ENCODE measurements at places on chromosomes 5 and 9.

- DNase-seq: no peak
Observed at GRCh38 chr9:137308057-137308619, 6.1 kb upstream of the NRARP start.

- DNase-seq: no peak
Observed at GRCh38 chr5:140794595-140795258, at the start of gene PCDHA2. PCDHA2 (plus strand) TSS chr5:140794852.

DNA sequence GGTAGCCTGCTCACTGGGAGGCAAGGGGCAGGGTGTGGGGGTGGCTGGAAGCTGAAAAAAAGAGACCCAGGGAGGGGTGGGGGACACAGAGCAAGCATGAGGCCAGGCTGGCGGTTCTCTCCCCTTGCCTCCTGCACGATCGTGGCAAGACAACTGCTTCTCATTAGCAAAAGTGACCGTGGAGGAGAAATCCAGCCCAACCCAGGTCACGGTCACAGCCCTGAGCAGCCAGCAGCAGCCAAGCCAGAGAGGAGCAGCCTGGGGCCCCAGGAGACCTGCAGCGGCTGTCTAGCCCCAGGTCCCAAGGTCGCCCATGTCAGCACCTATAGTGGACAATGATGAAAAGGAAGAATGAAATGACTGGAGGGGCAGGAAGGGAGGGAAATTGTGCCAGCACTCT is 89.1 kb downstream of the NRG2 start:
- DNase-seq: no peak

DNA sequence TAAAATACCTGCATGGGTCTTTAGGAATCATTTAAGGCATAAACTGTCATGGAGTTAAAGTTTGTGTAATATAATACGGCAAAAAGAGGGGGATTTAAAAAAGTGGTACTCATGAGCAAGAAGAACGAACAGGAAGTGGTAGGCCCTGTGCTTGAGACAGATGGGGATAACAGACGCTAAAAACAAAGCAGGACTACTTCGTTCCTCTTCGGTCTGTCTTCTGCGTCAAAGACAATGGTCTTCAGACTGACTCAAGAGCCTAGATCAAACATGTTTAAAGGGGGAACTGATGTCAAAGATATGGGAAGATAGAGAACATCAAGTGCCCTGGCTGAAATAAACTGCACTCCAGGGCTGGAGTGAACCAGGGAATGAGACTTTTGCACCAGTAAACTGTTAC is 59.8 kb upstream of the RFX3 start:
- no peak for DNase-seq

DNA sequence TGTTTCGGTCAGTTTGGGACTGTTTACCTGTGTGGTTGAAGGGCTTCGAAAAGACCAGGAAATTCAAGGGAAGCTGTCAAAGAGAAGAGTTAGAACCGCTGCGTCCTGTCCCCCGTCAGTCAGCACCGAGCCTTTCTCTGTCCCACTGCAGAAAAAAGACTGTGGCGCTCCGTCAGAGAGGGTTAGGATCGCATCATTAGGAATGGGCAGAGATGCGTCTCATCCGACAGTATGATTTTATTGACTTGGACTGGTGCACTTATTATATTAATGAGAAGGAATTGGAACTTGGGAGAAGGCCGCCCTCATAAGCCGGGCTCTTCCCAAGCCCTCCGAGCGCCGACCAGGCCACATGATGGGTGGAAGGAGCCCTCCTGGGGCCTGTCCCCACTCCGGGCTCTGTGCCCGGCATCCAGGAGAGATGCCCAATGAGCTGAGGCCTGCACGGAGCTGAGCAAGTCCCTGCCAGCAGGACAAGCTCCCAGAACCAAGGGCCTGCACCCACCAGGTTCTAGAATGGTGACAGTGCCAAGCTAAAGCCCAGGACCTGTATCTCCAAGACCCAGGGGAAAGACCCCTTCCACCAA is 71.5 kb downstream of the NEK6 start:
- DNase-seq: no peak

DNA sequence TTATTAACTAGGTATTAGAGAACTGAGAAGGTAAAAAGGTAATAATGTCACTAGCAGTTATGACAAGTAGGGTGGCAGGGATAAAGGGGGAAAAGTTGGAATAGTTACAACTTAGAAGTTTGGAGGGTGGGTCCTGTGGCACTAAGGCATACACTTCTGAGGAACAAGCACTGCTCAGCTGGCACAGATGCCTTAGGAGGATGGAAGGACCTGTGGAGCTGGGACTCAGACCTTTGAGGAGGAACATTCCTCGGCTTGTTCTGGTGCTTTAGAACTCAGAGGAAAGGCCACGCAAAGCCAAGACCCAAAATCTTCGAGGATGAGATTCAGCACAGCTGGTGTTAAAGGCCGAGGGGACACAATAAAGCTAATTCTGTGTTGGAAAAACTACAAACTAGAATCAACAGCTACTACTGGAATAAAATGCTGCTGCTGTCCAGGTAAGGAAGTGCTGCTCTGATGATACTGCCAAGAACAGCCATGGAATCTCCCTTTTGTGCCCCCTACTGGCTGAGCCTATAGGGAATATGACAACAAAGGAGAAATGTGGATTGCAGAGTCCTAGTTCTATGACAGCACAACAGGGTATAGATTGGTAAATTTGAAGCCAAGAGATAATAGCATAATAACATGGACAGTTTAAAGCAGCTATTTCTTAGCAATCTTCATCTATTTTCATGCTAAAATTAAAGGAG is 126.7 kb downstream of the SLC25A46 start:
- no peak for DNase-seq

- DNase-seq: no peak
Observed at GRCh38 chr9:91884696-91885687, 65.0 kb downstream of the ROR2 start.

DNA sequence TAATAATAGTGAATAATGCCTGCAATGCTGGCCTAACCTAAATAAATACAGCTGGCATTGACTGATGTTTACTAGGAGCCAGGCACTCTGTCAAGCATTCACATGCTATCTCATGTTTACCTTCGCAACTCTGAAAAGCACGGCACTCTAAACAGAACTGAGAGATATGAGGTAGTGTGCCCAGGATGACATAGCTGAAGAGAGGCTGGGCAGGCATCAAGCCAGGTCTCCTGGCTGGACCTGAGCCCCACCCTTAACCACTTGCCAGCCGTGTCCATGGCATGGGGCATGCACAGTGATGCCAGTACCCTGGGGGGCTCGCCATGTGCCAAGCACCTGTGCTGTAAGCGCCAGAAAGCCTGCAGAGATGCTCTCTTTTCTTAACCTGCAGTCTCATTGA is 119.4 kb upstream of the MVB12B start:
- no peak for DNase-seq

DNA sequence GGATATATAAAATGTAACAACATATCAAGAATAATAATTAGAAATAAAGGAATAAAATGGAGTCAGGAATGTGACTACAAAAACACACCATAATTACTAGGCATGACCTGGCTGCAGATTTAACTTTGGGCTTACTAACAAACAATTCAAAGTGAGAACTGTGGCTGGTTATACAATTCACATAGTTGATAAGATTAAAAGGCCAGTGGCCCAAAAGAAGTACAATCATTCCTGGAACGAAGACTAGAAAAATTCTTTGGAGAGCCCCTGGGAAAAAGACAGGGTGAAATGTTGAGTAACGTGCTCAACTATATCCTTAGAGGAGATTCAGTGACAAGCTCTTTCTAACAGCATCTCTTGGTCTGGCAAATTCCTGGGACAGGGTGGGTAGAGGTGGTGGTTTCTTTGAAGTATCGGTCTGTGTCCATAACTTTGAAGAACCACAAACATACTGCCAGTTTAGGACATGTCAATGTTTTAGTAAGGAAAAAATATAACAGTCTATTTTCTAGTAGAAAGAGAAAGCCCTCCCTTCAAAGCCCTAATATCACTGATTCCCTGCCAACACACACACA is 75.0 kb upstream of the IL6ST start:
- no peak for DNase-seq

GRCh38 chr5:36450229-36451014 is 148.7 kb upstream of the RANBP3L start:
- DNase-seq: no peak

DNA sequence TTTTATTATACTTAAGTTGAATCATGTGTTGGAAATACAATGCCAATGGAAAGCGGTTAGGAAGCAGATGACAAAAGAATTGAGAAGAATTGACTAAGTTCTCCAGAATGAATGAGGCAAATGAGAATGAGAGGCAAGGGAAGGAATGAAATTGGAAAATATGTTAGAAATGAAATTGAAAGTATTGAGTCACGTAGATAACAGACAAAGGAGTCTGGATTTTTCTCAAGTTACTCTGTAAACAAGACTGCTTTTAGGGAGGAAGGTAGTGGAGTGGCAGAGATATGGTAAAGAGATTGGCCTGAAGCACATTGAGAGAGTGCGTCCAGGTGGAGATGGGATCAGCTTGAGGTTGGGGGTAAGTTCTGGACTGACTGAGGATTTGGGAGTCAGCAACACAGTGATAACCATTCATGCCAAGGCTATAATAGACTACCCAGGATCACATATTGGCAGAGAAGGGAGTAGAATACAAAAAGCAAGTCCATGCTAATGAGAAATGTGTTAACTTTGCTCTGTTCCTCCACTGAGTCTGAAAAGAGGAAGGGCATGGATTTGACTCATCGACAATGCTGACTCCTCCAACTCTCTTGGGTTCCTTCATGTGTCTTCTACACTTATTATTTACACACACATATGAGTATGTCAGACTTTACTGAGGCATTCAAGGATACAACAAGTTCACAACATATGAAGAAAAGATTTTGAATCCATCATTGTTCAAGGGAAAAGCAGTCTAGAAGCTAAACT is 814.2 kb upstream of the ZNF608 start:
- DNase-seq: no peak

DNA sequence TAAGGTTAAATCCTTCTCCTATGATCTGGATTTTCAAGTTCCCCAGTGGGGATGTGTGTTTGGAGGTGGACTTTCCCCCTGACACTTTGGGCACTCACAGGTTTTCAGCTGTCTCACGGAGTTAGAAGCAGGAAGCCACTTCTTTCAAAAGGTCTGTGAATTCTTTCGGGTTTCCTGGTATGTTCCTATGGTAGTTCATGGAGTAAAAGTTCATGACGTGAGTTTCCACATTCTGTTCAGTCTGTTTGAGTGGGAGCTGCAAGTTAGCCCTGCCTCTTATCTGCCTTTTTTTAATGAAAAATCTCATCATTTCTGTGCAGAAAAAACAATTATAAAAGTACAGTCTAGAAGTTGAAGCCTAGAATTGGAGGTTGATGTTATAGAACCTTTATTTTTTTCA is 24.9 kb upstream of the SNCAIP start:
- DNase-seq: no peak

- DNase-seq: no peak
Observed at GRCh38 chr5:65015767-65016166, 247.0 kb downstream of the CWC27 start.

- DNase-seq: no peak
Observed at GRCh38 chr5:168697034-168697720, 118.0 kb upstream of the PANK3 start.

DNA sequence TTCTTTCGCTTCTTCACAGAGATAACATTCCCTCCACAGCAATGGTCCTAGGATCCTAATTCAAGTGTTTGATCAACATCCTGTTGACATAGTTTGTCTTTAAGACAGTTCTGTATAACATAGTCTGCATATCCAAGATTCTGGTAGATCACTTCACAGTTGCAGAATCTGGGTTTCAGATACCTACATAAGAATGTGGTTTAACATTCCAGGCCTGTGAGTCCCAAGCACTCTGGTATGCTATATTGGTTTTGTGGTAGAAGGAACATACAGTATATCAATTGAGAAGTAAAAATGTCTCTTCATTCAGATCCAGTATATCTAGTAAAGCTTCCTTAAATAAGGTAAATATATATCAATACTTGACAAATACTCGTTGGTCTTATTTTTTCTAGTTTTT is 914.2 kb upstream of the CDH6 start:
- no peak for DNase-seq

- no peak for DNase-seq
Observed at GRCh38 chr5:161138751-161139455, 286.9 kb upstream of the ATP10B start.

GRCh38 chr9:34047864-34048726 is 592 bp downstream of the UBAP2 start:
- DNase-seq: no peak

DNA sequence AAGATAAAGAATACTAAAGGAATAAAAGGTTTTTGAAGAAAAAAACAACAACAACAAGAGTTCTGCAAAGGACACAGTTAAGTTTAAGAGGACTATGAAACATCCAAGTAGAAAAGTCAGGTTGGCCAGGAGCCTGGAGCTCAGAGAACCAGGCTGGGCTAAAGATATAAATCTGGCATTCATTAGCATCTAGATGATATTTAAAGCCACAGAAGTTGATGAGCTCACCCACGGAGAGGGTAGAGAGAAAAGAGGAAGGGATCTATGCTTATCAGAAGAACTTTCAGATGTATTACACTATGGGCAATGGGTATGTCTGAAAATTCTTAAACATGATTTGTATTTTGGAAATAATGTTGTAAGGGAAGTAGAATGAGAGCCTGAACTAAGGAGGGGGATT is 9.9 kb downstream of the MIER3 start:
- no peak for DNase-seq

DNA sequence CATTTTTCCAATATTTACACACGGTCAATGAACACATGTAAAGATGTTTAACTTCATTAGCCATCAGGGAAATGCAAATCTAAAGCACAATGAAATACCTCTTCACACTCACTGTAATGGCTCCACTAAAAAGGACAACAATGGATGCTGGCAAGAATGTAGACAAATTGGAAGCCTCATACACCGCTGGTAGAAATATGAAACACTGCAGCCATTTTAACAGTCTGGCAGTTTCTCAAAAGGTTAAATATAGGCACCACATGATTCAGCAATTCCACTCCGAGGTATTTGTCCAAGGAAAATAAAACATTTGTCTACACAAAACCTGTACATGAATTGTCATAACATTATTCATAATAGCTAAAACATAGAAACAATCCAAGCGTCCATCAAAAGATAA is 20.0 kb downstream of the RNF145 start:
- no peak for DNase-seq

DNA sequence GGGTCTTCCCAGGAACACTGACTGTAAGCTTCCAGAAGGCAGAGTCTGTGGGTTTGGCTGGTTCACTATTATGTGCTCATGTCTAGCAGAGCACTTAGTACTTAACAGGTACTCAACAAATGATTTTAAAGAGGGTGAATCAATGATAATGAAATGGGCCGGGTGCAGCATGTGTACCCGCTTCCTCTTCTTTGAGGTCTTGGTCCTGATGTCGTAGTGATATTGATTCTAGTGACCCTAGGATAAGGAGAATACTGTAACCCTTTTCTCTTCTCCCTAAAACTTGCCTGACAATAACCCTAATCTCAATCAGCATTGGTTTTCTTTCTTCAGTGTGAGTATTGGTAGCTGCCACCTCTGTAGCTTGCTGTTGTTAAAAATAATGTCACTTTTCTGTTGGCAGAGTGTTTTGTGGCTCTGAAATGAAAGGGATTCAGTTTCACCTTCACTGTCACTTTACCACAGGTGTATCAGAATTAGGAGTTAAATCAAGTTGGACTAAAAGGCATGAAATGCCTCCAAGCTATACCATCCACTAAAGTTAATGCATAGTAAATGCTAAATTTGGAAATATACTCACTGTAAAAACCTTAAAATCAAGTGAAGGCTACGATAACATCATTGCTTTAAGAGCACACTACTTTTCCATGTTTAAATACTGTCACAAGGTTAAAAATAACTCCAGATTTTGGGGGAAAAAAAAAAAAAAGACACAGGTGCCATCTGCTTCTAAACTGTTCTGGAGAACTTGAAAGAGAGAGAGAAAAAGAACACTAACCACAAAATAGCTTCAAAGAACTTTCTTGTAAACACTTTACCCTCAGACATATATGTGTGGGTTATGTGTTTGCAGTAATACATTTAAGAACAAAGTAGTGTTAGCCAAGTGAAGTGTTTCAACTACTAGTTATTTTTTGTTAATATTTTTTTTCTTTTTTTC is 6.0 kb downstream of the CAMK4 start:
- no peak for DNase-seq
